Fibroblast of upper back skin (primary cell): ENCODE measurements at places on chromosomes 4 and X.
A peak's percentile ranks its signal among the peaks of the same experiment; 100 is the strongest.

GRCh38 chrX:134810211-134810610 lies 151.9 kb upstream of the PLAC1 start:
- no peak for DNase-seq

DNA sequence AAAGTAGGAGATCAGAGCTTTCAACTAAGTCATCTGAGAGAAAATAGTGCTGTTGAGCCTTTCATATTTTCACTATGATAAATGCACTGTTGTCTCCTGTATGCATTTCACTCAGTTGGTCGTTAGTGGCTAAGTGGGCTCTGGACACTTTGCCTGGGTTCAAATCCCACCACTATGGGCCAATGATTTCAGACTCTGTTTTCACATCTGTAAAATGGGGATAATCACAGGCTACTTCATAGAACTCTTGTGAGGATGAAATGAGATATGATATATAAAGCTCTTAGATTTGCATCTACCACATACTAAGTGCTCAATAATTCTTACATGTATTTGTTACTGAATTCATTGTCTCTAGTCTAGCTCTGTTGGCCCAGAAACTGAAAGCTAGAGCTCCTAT lies 16.8 kb downstream of the LNX1 start:
- no peak for DNase-seq

GRCh38 chr4:188171551-188171950 lies 32.3 kb downstream of the TRIML1 start:
- no peak for DNase-seq

- DNase-seq: peak; percentile 70
Measured at GRCh38 chr4:25351777-25352416, 25.2 kb upstream of the ANAPC4 start.

- peak; percentile 80 for DNase-seq
Measured at GRCh38 chr4:153344131-153345011, at the start of gene MND1. TSS of gene MND1 (plus strand) at chr4:153344688. CDS start at chr4:153344738, 50 bp downstream.

- DNase-seq: no peak
Measured at GRCh38 chr4:72846280-72847111, 223.0 kb downstream of the COX18 start.

DNA sequence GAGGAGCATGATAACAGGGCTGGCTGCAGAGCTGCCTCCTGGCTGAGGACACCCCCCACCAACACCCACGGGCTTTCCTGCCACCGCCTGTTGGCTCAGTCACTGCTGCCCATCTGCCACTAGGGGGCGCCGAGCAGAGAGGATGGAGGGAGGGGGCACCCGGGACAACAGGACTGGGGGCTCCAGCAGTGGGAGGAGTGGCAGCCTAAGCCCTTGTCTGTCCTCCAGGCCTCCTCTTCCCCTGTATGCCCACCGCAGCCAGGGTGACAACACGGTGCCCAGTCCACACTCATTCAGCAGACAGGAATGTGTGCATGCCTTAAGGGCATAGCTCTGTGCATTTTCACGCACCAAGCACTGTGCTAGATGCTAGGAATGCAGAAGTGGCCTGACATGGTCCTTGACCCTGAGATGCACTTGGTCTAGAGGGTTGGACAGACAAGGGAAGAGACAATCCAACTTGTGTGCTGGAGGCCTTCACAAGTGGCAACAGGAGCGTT lies 149.9 kb downstream of the AMMECR1 start:
- no peak for DNase-seq

DNA sequence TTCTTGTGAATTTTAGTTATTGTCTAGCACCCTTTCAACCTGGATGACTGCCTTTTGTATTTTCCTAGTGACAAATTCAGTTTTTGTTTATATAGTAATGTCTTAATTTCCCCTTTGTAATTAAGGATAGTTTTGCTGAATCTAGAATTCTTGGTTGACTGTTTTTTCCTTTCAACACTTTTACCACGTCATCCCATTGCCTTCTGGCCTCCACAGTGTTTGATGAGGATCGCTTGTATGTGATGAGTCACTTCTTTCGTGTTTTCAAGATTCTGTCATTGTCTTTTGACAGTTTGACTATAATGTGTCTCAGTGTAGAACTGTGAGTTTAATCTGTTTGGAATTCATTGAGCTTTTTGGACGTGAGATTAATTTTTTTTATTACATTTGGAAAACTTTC lies 30.1 kb downstream of the KDM6A start:
- peak; percentile 58 for DNase-seq

DNA sequence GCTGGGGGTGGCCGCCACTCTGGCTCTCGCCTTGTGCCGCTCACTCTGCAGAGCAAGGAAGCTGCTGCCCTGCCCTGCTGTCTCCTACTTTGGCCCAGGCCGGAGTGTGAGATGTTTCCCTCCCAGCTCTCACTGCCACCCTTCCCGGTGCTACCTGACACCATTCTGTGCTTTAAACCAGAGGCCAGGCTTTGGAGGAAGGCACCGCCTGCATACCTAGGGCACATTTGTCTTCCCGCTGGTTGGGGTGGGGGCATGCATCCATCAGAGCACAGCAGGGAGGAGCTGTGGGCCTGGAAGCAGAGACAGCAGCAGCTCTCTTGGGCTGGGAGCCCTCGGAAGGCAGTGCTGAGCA lies 96.9 kb upstream of the PSAPL1 start:
- no peak for DNase-seq

DNA sequence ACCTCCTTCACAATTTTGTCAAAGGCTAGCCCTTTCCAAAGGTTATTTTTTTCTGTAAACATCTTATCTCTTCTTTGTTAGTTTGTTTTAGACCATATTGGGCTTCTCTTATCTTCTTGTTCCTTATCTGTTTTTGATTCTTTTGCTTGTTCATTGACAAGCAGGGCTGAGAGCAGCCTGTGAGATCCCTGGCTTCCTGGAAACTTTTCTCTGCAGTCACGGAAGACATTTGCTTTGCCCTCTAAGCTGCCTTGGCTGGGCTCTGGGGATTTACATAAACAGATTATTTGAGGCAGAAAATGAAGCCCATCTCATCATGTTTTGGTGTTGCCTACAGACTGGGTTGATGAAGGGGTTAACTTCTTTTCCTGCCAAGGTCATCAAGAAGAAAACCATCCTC lies 157.4 kb upstream of the AMOT start:
- DNase-seq: no peak

GRCh38 chr4:138507522-138507921 lies 265.4 kb upstream of the SLC7A11 start:
- DNase-seq: peak; percentile 54

- peak; percentile 53 for DNase-seq
Measured at GRCh38 chr4:165537028-165537648, 158.3 kb downstream of the CPE start.

DNA sequence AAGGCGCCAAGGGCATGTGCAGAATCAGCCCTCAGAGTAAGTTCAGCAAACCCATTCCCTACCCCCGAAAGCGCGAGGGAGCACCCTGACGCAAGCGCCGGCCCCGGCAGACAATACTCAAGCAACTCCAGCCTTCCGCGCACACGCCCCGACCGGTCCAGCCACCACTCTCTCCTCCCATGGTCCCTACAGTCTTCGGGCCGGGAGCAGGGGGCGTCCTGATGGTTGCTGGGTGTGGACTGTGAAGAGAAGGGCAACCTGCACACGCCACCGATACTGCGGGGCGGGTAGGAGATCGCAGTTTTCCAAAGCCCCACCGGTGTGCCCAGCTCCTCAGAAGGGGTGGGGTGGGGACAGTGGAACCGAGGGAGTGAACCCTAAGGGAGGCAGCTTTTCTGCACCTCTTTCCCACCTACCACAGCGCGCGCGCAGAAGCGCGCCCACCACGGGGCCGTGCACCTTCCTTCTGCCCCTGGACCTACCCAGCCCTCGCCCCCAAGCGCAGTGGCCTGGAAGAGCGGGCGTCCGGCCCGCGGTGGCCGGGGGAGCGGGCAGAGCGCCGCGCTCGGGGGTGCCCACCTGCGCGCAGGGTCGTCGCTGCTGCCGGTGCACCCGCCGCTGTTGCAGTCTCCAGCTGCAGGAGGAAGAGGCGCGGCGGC lies 650.2 kb upstream of the DIPK2B start:
- DNase-seq: peak; percentile 31

GRCh38 chr4:1414831-1415680 lies 8.8 kb upstream of the NKX1-1 start:
- DNase-seq: no peak

DNA sequence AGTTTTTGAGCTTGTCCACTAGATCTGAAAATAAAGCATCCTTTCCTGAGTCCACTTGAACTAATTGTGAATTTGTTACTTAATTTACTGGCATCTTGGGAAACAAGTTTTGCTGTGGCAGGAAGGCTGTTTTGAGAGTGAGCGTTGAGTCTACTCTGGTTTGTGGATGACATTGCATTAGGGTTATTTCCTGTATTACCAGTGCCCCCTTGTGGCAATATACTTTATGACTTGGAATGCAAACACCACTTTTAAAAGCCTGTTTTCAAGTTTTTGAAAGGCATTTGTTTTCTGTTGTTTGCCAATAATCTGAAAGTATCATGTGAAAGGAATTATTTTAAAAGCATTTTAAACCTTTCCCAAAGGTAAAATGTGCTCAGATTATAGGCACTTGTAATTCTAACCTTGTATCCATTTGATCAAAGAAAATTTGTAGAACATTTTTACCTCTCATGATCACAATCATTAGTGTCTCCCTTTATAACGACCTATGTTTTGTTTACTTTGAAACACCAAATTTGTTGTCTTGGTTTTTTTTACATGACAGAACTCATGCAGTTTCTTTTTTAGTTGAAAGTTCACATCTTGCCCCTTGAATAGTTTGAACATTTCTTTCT lies 18.0 kb upstream of the CYP2U1 start:
- peak; percentile 69 for DNase-seq

- DNase-seq: no peak
Measured at GRCh38 chr4:71360844-71361243, 22.0 kb downstream of the SLC4A4 start.

- no peak for DNase-seq
Measured at GRCh38 chr4:156473151-156473550, 498.4 kb downstream of the PDGFC start.

DNA sequence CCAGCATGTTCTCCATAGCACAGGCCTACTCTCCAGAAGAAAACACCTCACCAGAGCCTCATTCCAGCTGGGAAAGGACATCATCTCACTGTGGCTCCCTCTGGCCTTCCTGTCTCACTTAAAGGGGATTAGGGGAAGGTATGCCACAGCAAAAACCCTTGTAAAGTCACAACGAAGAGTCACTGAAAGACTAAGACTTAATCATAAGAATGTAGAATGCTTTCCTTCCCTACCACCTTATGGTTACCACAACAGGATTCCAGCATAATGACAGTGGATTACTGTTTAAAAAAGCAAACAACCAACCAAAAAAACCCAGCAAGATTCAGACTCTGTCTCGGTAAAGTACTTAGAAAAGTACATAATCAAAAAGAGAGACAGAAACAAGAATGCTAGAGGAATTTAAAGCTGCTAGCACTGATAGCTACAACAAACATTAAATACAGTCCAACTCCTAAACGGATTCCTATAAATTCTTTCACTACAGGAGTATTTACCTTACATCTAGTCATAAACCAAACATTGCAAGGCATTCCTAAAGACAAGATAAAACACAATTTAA lies 75.1 kb downstream of the BANK1 start:
- DNase-seq: peak; percentile 36
